Psoas muscle (tissue), 8 donors: ENCODE measurements at places on chromosomes 12 and 14. TPM values are rescaled to one million over a fixed set of nuclear protein-coding genes. Genes with fewer than 3 reads are reported as not detected.

The REP15 gene
- total RNA-seq: 0.91 TPM

DNA sequence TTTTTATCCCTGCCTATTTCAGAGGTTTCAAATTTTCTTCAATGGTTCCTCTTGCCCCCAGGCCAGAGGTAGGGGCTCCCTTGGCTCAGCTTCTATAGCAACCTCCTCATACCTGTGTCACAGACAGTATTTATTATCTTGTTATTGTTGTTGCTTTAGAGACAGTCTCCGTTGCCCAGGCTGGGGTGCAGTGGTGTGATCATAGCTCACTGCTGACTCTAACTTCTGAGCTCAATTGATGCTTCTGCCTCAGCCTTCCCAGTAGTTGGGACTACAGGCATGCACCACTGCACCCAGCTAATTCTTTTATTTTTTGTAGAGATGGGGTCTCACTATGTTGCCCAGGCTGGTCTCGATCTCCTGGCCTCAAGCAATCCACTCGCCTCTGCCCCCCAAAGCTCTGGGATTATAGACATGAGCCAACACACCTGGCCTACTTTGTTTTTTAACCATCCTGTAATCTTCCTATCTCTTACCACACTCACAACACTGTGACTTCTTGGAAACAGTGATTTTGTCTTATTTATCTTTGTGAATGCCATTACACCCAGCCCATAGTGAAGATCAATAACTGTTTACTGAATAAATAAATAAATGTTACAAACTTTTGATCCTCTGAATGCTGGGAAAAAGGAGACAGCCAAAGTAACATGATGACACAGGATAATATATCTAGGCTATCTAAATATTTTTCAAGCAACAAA, 95.9 kb downstream of the PHLDA1 start:
- no peak for DNase-seq

The IRF2BPL gene
- 20.1 TPM for total RNA-seq

GRCh38 chr12:117052386-117053049, 46.7 kb downstream of the TESC start:
- no peak for DNase-seq
